T-helper 2 cell (primary cell): ENCODE measurements at places on chromosomes 5 and 9.
A peak's percentile ranks its signal among the peaks of the same experiment; 100 is the strongest.

GRCh38 chr5:145478651-145479050 lies 356.5 kb downstream of the PRELID2 start:
- DNase-seq: no peak

DNA sequence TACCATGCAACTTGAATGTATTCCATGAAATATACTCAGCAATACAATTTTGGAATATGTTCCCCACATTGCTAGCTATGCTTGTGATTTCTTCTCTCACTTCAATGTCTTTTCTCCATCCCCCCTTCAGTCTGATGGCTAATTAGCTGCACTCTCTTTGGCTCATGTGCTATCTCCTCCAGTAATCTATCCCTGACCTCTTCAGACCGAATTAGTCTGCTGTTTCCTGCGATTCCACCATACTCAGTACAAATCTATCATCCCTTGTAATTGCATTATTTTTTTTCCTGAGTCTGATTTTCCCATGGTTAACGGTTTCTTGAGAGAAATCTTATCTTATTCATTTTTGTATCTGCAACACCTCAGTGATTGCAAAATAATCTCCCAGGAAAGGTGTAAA lies 360.7 kb upstream of the CDH10 start:
- DNase-seq: no peak

DNA sequence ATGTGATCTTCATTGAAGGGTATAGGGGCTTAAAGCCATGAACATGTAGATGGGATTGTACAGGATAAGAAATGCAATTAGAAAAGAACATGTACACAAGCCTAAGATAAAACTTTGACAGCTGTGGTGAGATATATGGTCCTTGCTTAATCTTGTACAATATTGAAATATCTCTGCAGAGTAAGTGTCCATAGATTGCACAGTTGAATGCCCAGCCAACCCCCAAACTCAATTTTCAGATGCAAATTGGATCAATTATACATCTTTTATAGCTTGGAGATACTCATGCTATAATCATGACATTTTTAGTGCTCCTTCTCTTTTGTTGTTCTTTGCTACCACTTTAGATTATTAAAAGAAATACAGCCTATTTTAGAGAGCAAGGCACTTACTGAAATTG lies 59.5 kb upstream of the CHSY3 start:
- DNase-seq: no peak

DNA sequence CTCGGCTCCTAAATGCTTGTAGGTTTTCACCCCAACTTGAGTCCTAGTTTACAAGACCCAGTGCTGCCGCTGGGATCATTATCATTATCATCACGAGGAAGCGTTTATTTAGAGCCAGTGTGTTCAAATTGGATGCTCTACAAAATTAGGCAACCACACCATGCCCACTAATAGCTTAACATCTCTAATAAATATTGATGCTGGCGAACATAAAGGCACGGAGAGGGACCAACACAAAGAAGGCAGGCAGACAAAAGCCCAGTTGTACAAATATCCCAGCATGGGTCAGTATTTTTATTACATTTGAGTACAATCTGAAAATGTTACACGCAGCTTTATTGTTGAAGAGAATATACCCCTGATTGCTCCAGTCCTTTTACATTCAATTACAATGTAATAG lies 4.7 kb downstream of the CFAP77 start:
- DNase-seq: no peak

DNA sequence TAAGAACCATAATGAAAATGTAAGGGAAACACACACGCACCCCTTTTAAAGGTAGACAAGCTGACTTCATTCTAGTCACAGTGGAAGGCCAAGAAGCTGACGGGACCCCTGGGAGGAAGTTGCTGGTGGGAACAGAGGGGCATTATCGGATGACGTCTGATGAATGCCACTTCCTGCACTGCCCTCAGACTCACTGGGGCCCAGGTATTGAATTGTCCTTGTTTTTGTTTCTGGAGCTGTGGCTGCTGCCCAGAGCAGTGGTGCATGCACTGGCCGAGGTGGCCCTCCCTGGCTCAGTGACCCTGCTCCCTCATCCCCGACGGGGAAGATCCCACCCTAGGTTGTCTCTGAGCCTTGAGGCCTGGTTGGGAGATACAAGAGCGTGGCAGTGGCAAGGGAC lies 15.3 kb upstream of the RPL26L1 start:
- no peak for DNase-seq

- DNase-seq: no peak
Observed at GRCh38 chr5:153460421-153460820, 30.0 kb upstream of the GRIA1 start.

DNA sequence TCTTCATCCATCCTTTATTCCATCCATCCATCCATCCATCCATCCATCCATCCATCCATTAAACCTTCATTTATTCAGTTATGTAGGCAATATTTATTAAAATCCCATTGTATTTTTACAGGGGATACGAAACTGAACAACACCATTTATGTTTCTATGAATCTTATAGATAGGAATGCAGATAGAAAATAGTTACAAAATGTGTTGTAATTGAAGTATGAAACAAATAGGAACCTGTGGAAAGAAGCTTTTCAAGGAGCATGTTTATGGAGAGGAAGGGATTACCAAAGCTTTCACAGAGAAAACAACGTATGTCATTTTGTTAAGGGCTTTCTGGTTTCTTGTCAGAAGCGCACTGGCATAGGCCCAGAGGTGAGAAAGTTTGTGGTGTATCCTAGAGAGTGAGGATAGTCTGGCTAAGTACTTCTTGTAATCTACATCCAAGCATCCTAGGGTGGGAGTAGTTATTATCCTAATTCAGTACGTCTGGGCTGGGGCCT lies 184.0 kb downstream of the CNTLN start:
- DNase-seq: no peak

DNA sequence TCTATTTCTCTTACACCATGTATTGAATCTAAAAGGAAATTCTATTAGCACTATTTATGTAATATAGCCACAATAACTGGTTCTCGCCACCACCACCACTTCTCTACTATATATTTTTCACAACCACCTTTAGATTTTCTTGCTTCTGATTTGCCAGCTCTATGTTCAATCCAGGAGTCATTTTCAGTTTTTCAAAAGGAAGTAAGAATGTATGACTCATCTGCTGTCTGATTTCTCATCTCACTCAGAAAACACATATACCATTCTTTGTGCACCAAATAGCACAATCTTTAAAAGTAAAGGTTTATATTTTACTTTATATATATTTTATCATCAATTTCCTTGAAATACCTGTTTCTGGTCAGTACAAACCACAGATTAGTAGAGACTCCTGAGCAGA lies 1127.5 kb downstream of the TAF11L14 start:
- DNase-seq: no peak

GRCh38 chr5:3662344-3662743 lies 66.7 kb downstream of the IRX1 start:
- no peak for DNase-seq

GRCh38 chr5:84487963-84488362 lies 103.3 kb upstream of the EDIL3 start:
- no peak for DNase-seq

- no peak for DNase-seq
Observed at GRCh38 chr5:17796757-17797396, 162.6 kb downstream of the TAF11L14 start.

- no peak for DNase-seq
Observed at GRCh38 chr5:120512068-120512467, 48.0 kb downstream of the PRR16 start.

GRCh38 chr9:128361986-128362646 lies 9.1 kb upstream of the URM1 start:
- DNase-seq: peak; percentile 28
